Small intestine (tissue), 16 donors: ENCODE measurements at places on chromosomes 7 and 10. TPM values are rescaled to one million over a fixed set of nuclear protein-coding genes. Genes with fewer than 3 reads are reported as not detected.

DNA sequence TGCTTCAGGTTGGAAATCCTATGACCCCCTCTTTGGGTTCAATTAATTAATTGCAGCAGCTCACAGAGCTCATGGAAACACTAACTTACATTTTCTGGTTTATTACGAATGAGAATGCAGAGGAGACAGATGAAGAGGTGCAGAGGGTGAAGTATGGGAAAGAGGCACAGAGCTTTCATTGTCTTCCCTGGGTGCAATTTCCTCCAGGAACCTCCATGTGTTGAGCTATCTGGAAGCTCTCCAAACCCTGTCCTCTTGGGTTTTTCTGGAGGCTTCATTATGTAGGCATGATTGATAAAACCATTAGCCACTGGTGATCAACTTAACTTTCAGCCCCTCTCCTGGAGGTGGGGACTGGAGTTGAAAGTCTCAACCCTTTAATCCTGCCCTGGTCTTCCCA lies 133.0 kb upstream of the AUTS2 start:
- no peak for DNase-seq

GRCh38 chr10:48742891-48743860 lies 58.5 kb downstream of the WDFY4 start:
- DNase-seq: no peak

- DNase-seq: no peak
Measured at GRCh38 chr10:95785317-95785716, 29.4 kb downstream of the ENTPD1 start.

DNA sequence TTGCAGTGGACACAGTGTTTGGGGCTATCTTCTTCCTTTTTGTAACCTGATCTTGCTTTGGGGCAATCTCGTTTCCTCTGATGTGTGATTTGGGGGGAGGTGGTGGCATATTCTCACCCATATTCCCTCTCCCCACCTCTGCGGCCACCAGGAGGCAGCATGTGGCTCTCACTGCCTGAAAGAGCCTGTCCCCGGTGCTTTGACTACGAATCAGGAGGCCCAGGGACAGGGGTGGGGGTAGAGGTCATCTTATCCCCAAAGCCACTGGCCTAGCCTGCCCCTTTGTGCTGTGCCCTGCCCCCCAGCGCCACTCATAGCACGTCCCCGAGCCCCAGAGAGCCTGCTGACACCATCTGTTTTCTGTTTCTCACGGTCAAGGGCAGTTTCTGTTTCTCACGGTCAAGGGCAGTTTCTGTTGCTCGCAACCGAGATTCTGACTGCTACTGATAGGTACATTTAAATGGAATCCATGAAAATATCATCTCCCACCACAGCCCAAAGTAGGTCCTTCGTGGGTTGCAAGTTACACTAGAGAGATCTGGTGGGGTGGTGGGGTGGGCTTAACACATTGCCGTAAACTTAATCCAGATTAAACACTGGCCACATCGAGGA lies 28.2 kb downstream of the PHYH start:
- peak; percentile 47 for DNase-seq

GRCh38 chr7:32289651-32290414 lies 200.3 kb downstream of the LSM5 start:
- DNase-seq: no peak

The BTBD16 gene
- not detected for polyA plus RNA-seq
